ENCODE measurements at places on chromosomes 2 and 18. TPM values are rescaled to one million over a fixed set of nuclear protein-coding genes. Genes with fewer than 3 reads are reported as not detected.

ERMN gene
- polyA plus RNA-seq: 2.7 TPM

FAP gene
- not detected for polyA plus RNA-seq

DNA sequence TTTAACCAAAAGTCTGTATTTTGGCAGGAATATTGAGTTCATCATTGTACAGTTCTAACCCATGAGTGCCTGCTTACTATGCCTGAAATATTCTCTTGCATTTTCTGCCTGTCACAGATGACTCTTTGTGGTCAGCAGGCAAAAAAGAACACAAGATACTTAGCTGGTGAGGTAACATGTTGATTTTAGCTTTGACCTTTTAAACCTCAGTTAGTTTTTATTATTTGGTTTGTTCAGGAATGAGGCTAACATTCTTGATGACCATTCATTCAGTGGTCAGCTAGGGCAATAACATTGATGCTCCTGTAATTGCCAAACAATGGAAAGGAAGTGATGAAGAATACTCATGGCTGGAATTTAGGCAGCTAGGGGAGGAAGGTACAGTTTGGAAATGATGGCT lies 491.2 kb downstream of the PIK3C3 start:
- no peak for DNase-seq

GRCh38 chr18:8834881-8835280 lies 129.5 kb downstream of the MTCL1 start:
- DNase-seq: no peak

GRCh38 chr2:144738749-144739148 lies 218.8 kb upstream of the ZEB2 start:
- no peak for DNase-seq

DNA sequence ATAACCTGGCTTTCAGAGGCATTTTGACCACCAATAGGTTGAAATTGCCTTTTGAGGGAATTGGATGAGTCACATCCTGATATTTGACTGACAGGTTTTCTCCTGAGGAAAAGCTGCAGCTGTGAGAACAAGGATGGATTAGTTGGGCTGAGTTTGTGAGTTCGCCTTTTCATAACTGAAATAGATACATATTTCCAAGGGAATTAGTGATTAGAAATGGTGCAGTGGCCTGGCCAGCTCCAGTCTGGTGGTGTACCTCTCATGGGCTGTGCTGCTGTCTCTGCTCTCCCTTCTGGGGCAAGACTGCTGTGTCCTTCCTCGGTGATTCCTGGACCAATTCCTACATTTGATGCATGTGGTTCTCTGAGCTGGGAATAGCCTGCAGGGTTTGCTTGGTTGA lies 341.3 kb downstream of the TSN start:
- no peak for DNase-seq
